ENCODE measurements at places on chromosomes 11 and 22. TPM values are rescaled to one million over a fixed set of nuclear protein-coding genes. Genes with fewer than 3 reads are reported as not detected.

GRCh38 chr11:57761301-57762234 is at the start of gene CTNND1:
TSS of gene CTNND1 (plus strand) at chr11:57761802. CDS start at chr11:57791479, 29,677 bp downstream.
- peak within 1 kb of the TSS; percentile 22 for H3K4me3 ChIP-seq
- no peaks in the 10 kb centered on the region for H3K27me3 ChIP-seq
- H3K36me3 ChIP-seq, result no peaks in the 10 kb centered on the region
- DNase-seq, result no peak
- no peaks in the 10 kb centered on the region for H3K4me1 ChIP-seq

- H3K27me3 ChIP-seq, result no peaks in the 10 kb centered on the region
- no peak overlapping the region for H3K27ac ChIP-seq
- DNase-seq, result no peak
- H3K36me3 ChIP-seq, result no peaks in the 10 kb centered on the region
- H3K4me3 ChIP-seq, result no peak overlapping the region
These were observed 55.8 kb upstream of the TREH start for GRCh38 chr11:118735203-118735602.

DNA sequence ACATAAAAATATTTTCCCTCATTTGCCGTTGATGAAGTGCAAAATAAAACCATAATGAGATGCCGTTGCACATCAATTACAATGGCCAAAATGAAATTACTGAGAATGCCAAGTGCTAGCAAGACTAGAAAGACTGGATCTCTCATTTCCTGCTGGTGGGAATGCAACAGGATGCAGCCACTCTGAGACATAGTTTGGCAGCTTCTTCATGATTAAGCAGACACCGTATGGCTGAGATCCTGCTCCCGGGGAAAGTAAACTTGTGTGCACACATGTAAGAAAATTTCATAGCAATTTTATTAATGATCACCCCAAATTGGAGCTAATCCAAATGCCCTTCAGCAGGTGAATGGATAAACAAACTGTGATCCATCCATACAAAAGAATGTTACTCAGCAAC is 1013.2 kb downstream of the TBC1D22A start:
- no peak for DNase-seq
- no peaks in the 10 kb centered on the region for H3K36me3 ChIP-seq
- H3K27me3 ChIP-seq, result peaks cover 1% of the 10 kb centered on the region
- no peaks in the 10 kb centered on the region for H3K4me1 ChIP-seq

DNA sequence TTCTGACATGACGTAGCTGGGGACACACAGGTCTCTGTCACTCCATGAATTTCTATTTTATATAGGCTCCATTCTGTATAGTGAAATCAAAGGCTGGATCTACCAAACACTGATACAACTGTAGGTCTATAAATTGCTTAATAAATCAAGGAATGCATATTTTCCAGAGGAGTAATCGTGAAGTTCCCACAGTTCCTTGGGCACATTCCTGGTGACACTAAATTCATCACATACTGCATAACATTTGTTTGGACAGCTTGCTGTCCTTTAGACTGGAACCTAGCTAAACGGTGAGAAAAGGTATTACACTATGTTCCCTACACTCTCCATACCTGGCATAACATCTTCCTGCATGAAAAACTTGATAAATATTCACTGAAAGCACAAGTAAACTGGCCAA is 41.6 kb upstream of the UCP3 start:
- DNase-seq, result no peak
- H3K36me3 ChIP-seq, result peaks cover 37% of the 10 kb centered on the region
- H3K27me3 ChIP-seq, result no peaks in the 10 kb centered on the region
- no peak overlapping the region for H3K27ac ChIP-seq

DNA sequence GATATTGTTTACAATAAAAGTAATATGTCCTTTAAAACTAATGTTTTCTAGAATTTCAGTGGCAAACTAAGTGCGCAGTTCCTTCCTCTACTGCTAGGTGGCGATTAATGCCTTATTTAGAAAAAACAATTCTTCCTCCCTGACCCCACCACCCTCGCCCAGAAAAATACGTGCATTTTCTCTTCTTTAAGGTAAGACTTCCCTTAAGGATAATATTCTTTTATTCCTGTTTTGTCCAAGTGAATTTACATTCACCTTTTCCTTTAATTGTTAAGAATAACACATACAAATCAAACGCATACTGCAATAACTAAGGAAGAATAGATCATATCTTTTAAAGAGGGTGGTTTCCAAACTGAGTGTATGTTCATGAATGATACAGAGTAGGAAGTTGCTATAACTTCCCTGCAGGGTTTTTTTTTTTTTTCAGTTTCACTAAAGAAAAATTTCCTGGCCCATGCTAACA is 17.0 kb upstream of the PSMA1 start:
- no peaks in the 10 kb centered on the region for H3K4me1 ChIP-seq
- H3K36me3 ChIP-seq, result no peaks in the 10 kb centered on the region
- H3K4me3 ChIP-seq, result no peak overlapping the region
- peak; percentile 76 for DNase-seq

DNA sequence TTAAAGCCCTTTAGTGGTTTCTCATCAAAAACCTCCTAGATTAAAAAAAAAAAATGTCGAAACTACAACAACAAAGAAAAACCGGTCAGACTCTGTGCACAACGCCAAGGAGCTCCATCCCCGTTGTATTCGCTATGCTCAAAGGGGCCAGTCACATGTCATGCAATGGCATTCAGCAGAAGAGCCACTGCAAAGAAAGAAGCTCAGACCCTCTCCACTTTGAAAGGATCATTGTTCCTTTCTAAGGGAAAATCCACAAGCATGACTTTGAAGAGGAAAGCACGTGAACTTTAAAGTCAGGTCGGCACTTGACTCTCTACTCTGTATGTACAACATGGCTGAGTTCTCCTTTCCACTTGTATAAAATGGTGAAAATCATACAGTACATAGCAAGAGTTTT is 655.6 kb downstream of the ETS1 start:
- no peaks in the 10 kb centered on the region for H3K4me1 ChIP-seq
- DNase-seq, result no peak
- H3K27me3 ChIP-seq, result no peaks in the 10 kb centered on the region
- no peaks in the 10 kb centered on the region for H3K36me3 ChIP-seq

The OR6A2 gene
- total RNA-seq, result not detected

The POLD4 gene
- total RNA-seq, result 45.8 TPM

The CCDC81 gene
- total RNA-seq, result 0.77 TPM

The ZNF74 gene
- total RNA-seq, result 18.2 TPM
